Activated CD8-positive, alpha-beta memory T cell treated with anti-CD3 and anti-CD28 coated beads for 4 hours (primary cell): ENCODE measurements at places on chromosomes 11 and 22.

GRCh38 chr11:65471447-65471891, 27.4 kb upstream of the MALAT1 start:
- no peak for DNase-seq

- no peak for DNase-seq
Measured at GRCh38 chr22:45216133-45217003, 24.3 kb downstream of the KIAA0930 start.

DNA sequence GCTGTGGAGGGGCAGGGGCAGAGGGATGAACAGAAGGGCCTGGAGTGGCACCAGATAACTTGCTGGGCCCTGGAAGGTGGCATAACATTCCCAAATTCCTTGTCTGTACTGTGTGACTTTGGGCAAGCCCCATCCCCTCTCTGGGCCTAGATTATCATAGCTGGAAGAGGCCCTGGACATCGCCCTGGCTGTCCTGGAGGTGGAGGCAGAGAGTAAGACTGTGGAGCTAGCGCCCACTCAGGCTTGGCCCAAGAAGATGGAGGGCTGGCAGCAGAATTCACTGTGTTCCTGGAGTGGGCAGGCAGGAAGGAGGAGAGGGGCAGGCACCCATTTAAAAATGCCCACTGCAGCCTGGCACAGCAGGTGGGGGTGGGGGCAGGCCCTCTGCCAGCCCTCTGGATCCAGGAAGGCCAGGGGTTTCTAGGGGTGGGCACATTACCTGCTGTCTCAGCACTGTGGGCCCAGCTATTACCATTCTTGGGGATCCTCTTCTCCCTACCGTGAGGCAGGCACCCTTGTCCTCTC, 22.6 kb downstream of the ARHGEF17 start:
- no peak for DNase-seq

- peak; percentile 14 for DNase-seq
Measured at GRCh38 chr11:13668957-13669521, 571 bp downstream of the FAR1 start.

DNA sequence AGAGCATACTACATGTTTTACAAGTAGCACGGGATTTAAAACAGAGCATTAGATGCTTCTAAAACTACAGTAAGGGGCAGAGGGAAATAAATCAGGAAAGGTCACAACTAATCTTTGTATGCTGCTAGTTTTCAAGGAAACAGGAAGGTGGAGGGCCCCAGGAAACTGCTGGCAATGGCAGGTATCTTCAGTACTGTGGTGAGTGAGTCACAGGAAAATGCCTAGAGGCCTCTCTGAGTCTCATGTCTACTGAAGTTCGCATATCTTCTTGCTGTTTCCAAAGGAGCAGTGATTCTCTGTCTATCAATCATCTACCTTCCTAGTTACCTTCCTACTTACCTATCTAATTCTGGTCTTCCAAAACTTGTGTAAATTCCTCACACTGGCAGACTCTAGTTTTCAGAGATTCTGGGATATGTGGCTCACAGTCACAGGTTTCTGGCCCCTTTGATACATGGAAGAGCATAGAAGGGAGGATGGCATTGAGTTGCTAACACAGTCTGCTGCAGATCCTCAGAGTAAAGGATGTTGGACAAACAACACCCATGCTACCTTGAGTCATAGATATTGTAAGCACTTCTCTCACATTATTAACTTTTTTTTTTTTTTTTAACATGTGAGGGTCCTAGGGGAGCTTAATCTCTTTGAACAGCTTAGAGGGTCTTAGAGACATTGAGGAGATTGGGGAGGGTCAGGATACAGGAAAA, 58.8 kb upstream of the SYN3 start:
- no peak for DNase-seq

DNA sequence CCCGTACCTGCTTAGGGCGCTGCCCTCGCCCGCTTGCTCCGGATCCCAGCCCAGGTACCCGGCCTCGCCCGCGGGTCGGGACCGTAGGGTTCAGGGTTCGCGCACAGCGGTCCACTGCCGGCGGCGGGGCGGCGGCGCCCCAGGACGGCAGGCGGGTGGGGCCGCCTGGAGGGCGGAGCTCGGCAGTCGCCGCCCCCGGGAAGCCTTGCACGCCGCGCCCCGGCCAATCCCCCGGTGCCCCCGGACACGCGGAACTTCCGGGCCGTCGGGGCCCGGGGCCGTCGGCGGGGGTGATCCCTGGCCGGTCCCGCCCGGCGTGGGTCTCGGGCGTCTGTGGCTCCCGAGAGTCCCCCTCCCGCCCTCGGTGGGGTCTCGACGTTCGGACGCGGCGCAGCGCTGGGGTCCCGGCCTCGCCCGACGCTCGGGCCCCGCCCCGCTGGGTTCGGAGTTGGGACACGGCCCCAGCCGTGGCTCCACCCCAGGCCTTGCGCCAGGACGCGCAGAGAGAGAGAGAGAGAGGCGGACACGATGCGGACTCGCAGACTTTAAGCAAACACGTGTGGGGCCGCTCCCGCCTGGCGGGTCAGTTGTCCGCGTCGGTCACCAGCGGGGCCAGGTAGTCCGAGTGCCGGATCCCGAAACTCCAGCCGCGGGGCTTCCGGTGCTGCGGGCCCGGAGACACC, at the start of gene TYMP:
TYMP (minus strand) TSS at position 116 of the 683 bp plus-strand sequence. CDS start 303 bp downstream, outside the sequence.
- DNase-seq, result peak; percentile 46
